Esophagus squamous epithelium (tissue), 5 donors: ENCODE measurements at places on chromosomes 2 and 18.

DNA sequence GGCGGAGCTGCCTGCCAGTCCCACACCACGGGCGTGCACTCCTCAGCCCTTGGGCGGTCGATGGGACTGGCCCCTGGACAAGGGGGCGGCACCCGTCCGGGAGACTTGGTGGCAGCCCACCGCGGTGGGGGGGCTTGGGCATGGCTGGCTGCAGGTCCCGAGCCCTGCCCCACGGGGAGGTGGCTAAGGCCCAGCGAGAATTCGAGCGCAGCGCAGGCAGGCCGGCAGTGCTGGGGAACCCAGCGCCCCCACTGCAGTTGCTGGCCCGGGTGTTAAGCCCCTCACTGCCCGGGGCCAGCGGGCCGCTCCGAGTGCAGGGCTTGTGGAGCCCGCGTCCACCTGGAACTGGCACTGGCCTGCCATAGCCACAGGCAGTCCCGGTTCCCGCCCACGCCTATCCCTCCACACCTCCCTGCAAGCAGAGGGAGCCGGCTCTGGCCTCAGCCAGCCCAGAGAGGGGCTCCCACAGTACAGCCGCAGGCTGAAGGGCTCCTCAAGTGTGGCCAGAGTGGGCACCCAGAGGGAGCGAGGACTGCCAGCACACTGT lies 742.9 kb upstream of the DDX18 start:
- DNase-seq: no peak
- H3K27ac ChIP-seq: no peak overlapping the region
- H3K4me3 ChIP-seq: no peak overlapping the region
- H3K4me1 ChIP-seq: no peaks in the 10 kb centered on the region

DNA sequence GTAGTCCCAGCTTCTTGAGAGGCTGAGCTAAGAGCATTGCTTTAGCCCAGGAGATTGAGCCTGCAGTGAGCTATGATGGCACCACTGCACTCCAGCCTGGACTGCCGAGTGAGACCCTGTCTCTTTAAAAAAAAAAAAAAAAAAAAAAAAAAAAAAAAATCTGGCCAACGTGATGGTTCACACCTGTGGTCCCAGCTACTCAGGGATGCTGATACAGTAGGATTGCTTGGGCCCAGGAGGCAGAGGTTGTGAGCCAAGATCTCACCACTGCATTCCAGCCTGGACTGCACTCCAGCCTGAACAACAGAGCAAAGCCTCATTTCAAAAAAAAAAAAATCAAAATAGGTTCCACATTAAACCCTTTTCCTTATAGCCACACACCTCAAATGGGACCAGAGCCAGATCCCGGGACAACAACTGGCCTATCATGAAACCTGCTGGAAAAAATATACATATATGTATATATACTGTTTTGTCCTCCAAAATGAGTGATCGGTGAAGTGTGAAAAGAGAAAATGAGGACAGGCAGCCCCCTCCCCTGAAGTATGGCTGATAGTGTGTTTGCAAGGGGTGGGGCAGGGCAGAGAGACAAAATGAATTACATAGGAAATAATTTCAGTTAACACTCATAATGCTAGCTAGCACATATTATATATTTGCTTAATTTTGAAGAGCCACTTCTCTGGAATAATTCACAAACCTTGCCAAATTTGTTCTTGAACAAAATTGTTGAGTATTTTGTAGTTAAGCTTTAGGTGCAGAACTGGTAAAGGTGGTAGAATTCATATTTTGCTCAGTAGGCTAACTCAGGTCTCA lies 22.9 kb downstream of the MAPRE2 start:
- H3K4me1 ChIP-seq: no peaks in the 10 kb centered on the region
- H3K27me3 ChIP-seq: no peaks in the 10 kb centered on the region
- H3K4me3 ChIP-seq: no peak overlapping the region
- no peaks in the 10 kb centered on the region for H3K36me3 ChIP-seq
- no peak for DNase-seq

DNA sequence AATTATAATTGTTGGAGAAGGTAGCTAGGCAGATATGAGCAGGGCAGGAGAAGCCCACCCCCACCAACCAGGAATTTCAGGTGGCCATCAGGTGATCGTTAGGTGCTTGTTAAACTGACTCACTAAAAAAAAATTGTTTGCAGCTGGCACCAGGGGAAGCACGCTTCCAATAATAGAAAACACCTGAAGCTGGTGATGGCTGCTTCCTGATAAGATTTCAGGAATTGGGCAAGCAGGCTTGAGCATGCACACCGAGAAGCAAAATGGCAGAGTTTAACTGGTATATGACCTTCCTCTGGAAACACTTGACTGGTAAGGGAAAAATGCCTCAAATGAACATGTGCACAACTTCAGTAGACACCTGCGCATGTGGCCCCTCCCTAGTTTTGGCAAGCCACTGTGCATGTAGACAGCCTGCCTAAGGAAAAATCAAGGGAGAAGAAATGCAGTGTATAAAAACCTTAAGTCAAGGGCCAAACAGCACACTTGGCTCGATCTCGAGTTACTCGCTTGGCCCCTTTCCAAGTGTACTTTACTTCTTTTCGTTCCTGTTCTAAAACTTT lies 292.8 kb downstream of the CCDC85A start:
- no peaks in the 10 kb centered on the region for H3K27me3 ChIP-seq
- H3K4me3 ChIP-seq: no peak overlapping the region

DNA sequence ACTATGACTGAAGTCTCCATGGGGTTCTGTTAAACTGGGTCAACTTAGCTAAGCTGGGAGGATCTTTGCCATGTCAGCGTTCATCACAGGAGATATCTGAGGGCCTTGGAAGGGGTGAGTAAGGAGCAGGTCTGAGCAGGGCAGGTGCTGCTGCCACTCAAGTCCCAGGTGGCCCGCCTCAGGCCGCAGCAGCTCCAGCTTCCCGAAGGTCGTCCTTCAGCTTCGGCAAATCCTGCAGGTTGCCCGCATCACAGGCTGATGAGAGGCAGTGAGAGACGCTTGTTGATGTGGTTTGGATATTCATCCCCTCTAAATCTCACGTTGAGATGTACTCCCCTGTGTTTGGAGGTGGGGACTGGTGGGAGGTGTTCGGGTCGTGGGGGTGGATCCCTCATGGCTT lies 166.6 kb downstream of the VAPA start:
- H3K36me3 ChIP-seq: no peaks in the 10 kb centered on the region
- H3K27ac ChIP-seq: no peak overlapping the region
- no peak for DNase-seq
- H3K27me3 ChIP-seq: no peaks in the 10 kb centered on the region
- H3K4me3 ChIP-seq: no peak overlapping the region

DNA sequence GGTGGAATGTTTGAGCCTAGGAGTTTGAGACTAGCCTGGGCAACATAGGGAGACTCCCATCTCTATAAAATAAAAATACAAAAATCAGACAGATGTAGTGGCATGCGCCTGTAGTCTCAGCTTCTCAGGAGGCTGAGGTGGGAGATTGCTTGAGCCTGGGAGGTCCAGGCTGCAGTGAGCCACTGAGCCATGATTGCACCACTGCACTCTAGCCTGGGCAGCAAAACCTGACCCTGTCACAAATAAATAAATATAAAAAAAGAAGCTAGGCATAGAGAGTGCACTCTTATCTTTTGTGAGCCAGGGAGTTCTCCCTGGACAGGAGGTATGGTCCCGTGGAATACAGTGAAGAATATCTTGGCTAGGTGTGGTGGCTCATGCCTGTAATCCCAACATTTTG lies 11.0 kb upstream of the KYNU start:
- H3K4me1 ChIP-seq: peaks cover 19% of the 10 kb centered on the region
- no peaks in the 10 kb centered on the region for H3K27me3 ChIP-seq
- H3K4me3 ChIP-seq: peak overlapping the region; percentile 6
- H3K27ac ChIP-seq: peak overlapping the region; percentile 85

- no peaks in the 10 kb centered on the region for H3K4me1 ChIP-seq
- DNase-seq: no peak
- H3K27ac ChIP-seq: no peak overlapping the region
- H3K27me3 ChIP-seq: no peaks in the 10 kb centered on the region
- no peak overlapping the region for H3K4me3 ChIP-seq
Observed at GRCh38 chr2:68200157-68200787, 42.6 kb downstream of the PNO1 start.
